GM12892 (cell line): ENCODE measurements at places on chromosomes 7 and 10.

DNA sequence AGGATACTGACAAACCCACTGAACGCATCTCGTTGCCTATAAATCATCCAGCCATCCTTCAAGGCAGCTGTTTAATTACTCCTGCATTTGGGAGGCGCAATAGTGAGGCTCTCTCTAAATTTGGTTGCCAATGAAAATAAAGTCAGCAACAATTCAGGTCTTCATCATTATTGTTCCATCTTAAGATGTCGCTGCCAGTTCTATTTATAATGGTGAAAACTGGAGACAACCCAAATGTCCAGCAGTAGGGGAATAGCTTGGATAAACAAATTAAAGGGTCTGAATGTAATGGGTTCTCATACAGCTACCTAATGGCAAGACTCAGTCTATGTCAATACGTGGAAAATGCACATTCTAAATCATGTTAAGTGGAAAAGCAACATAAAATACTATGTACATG lies 120.1 kb upstream of the PLXNA4 start:
- DNase-seq: no peak

- no peak for DNase-seq
Observed at GRCh38 chr10:132001238-132001972, 19.7 kb upstream of the BNIP3 start.

GRCh38 chr7:116902867-116903266 lies 40.5 kb downstream of the CAPZA2 start:
- no peak for DNase-seq

DNA sequence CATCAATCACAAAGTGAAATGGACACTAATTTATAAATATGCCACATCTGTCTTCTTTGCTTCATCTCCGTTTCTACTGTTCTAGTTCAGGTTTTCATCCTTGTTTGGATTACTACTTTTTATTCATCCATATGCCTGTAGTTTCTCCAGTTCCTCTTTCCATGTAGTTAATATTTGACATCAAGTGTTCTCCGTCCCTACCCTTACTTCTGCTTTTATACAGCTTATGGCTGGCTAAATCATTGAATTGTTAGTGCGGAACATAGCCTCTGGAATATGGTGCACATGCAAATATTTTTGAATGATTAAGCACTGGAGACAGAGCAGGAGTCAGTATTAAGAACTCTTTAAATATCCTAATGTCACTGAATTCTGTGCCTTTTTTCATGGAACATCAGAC lies 230.0 kb upstream of the PPP1R3A start:
- DNase-seq: no peak

DNA sequence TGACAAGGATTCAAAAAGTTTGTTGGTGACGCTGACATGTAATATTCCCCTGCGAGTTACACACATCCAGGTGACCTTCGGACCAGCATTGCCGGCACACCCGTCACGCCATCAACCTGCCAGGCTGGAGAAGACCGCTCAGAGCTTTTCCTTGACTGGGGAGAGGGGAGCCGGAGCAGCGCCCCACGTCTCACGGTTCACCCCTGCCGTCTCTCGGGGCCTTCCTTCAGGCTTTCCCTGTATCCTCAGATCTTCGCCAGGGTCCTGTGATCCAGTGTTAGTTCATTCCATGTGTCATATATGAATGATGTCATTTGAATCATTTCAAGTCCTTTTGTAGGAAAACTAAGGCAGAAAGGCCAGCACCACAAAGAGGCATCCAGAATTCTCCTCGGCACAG lies 127.8 kb downstream of the MGMT start:
- no peak for DNase-seq

DNA sequence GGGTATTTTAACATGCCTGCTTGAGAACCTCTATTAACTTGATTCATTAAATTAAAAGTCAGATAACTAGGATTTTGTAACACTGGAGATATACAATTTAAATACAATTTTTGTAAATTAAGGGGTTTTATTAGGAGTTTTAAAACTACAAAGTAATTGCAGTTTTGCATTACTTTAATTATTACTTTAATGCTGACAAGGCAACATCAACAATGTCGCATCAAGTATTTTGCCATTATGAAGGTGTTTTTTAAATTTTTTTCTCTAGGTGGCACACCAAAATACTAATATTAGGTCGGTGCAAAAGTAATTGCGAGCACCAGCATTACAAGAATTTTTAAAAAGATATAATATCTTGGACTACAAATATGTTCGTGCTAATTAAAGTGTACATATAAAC lies 513.4 kb downstream of the ANKRD7 start:
- no peak for DNase-seq

DNA sequence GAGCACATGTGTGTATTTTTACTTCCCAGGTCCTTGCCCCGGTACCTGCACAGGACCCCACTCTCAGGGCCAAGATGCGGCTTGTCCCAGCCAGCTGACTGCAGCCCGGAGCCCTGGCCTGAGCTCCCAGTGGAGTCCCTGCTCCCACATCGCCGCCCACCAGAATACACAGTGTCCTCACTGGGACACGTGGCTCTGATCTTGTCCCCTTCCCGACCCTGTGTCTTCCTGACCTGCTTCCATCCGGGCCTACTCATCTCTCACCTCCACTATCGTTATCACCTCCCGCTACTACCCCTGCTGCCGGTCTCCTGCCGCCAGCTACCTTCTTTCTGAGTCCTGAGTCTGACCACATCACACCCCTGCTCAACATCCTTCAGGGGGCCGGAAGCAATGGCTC lies 146.3 kb upstream of the CHST15 start:
- DNase-seq: no peak

DNA sequence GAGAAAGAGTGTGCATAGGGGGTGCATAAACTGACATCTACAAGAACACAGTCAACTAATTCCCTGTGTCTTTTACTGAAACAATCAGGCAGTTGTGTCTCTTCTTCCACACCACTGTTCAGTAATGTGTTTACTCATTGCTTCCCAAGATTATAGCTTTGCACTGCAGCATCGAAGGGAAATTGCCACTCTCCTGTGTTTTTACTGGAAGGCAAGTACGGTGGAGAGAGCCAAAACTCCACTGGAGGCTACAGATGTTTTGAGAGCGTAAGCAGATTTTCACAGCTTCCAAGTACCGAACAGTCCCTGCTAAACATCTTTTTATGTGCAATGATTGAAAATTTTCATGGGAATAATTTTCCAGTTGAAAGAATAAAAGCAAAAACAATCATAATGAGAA lies 510.5 kb upstream of the AKR1E2 start:
- no peak for DNase-seq

GRCh38 chr10:97822261-97822687 lies 27.4 kb upstream of the GOLGA7B start:
- DNase-seq: no peak

GRCh38 chr7:132464740-132465139 lies 111.5 kb downstream of the PLXNA4 start:
- DNase-seq: no peak

- no peak for DNase-seq
Observed at GRCh38 chr10:118832241-118832651, 77.5 kb upstream of the CACUL1 start.

GRCh38 chr10:60348982-60349381 lies 40.7 kb downstream of the ANK3 start:
- no peak for DNase-seq

DNA sequence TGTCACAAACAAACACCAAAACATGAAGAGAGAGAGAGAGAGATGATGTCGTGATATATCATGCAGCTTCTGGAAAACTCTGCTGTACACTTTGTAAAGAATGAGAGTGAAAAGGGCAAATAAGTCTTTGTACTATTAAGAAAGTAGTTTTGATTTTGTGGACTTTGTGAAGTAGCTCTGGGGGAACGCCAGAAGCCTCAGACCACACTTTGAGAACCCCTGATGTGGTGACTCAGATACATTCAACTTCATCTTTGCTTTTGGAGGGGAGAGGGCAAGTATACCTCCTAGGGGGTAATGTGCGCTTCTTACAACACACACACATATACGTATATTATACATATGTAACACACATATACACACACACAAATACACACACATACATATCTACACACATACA lies 84.3 kb downstream of the GALNT17 start:
- DNase-seq: no peak

GRCh38 chr10:11468126-11468742 lies 143.2 kb downstream of the USP6NL start:
- no peak for DNase-seq

DNA sequence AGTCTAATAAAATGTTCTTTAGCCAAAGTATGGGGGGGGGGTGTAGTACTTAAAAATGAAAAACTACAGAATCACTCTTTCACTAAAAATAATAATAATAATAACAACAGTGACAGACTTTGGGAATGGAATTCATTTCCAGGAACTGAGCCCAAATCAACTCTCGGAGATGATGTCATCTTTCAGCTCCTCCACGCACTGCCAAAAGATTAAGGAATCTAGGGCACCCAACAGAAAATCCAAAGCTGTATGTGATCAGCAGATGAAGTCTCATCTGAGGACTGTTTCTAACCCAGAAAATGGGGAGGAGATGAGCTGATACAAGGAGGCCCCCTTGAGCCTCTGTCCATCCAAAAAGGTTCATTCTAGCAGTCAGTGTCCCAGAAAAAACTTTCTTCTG lies 54.5 kb downstream of the GRB10 start:
- no peak for DNase-seq
